HTR-8/SVneo (cell line): ENCODE measurements at places on chromosomes 4 and X.

- DNase-seq, result no peak
Measured at GRCh38 chrX:129961180-129962083, 21.0 kb upstream of the BCORL1 start.

DNA sequence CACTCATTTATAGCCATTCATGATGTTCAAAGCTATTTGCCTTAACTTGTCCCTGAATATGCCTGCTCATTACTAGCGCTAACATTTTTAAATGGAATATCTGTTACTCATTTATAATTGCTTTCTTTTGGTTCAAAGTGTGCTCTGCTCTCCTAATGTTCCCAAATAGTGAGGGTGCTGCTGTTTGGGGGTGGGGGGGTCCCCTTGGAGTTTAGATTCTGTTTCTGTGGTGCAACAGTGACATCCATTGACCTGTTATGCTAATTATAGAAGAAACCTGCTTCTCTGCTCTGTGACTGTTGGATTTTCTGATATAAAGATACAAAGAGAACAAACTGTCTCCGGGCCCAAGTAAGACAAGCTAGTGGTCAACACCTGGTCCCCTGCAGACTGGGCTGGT, 222.4 kb downstream of the SHROOM3 start:
- no peak for DNase-seq

GRCh38 chr4:112633477-112634235, 3.1 kb downstream of the ZGRF1 start:
- DNase-seq, result peak; percentile 15

- no peak for DNase-seq
Measured at GRCh38 chr4:101862595-101862994, 72.1 kb downstream of the BANK1 start.

DNA sequence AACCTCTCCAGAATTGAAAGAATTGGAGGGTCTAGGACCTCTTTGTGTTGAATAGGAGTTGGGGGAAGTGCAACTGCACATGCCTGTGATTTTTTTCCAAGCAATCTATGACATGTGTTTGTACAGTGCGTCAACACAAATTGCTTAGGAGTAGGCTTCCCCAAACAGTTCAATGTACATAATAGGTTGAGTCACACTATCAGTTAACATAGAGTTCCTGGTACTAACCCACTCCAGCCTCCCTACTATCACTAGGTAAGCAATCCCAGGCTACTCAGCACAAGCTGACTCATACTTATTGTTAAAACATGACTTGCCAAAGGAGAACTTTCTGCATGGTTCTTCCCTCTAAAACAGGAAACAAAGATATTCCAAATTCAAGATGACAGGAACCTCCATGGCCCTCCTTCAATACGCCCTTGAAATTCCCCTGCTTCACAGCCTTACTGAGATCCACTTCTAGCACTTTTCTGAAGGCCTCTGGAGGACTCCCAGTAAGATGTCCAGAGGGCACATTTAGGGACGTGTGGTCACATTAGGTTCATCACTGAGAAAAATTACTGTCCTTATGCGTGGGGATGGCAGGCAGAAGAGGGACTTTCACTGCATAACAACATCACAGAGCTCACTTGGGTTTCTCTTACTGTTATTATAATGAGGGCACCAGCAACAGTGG, 8.4 kb upstream of the VSIG1 start:
- DNase-seq, result peak; percentile 5

DNA sequence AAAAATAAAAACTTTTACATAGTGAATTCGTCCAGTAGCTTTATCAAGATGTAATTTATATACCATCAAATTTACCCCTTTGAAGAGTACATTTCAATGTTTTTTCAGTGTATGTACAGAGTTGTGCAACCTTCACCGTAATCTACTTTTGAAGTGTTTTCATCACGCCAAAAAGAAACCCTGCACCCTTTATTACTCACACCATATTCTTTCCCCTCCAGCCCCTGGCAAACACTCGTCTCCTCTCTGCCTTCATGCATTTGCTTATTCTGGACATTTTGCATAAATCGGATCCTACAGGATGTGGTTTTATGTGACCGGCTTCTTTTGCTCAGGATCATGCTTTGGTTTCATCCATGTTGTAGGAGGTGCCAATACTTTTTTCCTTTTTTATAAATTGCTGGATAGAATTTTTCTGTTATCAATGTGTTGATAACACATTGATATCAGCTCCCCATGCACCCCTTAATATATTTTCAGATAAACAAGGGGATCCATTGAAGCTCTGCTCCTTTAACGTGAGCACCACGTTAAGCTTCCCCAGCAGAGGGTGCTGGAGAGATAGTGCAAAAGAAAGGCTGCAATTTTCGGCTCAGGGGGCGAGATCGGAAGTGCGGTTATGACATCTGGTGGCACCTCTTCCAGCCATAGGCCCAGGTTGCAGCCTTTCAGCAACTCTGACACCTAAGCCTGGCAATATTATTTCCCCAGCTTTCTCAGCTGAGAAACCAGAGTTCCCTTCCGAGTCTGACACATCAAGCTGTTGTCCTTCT, 100.1 kb upstream of the VCX3B start:
- peak; percentile 7 for DNase-seq

DNA sequence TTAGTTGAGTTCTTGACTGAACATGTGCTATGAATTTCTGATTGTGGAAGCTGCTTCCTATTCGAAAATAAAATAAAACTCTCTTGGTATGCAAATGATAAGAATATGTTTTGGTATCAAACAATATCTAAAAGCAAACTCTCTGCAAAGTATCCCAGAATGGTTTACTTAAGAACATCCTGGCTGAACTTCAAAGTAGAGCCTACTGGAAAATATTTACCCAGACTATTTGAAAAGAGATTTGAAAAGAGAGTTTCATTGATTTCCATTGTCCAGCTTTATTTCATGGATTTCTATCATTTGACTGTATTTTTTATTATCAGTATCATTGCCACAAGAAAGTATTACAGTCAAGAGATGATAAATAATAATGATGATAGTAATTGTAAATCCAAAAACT, 171.1 kb upstream of the SLC7A11 start:
- DNase-seq, result no peak

GRCh38 chr4:68070302-68070701, 59.4 kb downstream of the TMPRSS11F start:
- DNase-seq, result no peak

GRCh38 chrX:140503714-140504351, 1.0 kb downstream of the SOX3 start:
- DNase-seq, result no peak

GRCh38 chrX:72040506-72040905, 91.2 kb downstream of the RTL5 start:
- no peak for DNase-seq

GRCh38 chrX:10041383-10041782, 74.2 kb downstream of the CLDN34 start:
- no peak for DNase-seq

- DNase-seq, result no peak
Measured at GRCh38 chrX:124827258-124827845, 481.0 kb downstream of the SH2D1A start.

DNA sequence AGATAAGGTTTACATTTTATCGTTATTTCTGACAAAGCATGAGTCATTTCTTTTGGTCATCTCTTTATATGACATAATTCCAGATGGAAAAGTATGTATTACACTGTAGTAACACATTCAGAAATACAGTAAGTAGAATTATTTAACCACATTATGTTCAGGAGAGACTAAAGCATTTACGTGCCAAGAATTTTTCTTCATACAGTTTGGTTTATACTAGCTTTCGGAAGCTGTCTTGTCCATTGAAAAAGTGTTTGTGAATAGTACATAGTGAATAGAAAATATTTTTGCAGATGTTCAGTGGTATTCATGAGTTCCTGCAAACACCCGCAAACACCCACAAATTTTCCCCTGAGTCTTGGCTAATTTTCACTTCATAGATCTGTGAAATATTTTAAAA, 1033.0 kb upstream of the INTU start:
- DNase-seq, result no peak

DNA sequence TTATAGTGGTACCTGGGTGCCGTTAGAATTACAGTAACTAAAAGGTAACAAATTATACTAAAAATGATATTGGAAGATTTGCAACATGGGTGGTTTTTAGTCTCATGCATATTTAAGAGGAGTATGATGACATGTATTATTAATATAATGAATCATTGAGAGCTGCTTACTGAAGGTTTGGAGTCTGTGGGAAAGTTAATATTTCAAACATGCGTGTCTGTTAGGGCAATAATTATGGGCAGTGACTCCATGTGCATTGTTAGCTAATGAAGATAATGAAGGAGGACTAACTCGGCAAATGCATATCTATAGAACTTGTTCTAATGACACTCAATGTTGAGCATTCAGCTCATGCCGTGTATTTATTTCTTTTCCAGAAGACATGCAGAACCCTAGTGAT, 47.1 kb downstream of the MTHFD2L start:
- DNase-seq, result no peak

GRCh38 chr4:173314715-173315114, 19.4 kb downstream of the HMGB2 start:
- no peak for DNase-seq

DNA sequence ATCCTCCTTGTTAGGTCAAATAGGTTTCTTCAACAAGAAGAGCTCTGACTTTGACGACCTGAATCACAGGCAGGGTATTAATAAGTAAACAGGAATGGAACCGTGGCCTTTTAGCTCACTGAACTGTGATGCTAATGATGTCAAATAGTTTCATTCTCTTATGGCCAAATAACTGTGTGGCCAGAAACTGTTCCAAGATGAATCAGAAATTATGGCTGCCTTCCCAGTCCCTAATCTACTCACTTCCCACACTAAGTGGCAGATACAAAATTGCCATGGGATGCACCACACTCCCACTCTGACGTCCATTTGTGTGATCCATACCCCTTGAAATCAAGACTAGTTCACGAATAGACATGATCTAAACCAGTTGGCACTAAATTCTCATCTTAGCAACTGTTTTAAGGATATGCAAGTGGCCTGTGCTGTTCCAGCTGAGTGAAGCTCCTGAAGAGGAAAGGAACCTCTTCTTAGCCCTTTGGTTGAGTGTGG, 455.4 kb downstream of the IL15 start:
- DNase-seq, result no peak

DNA sequence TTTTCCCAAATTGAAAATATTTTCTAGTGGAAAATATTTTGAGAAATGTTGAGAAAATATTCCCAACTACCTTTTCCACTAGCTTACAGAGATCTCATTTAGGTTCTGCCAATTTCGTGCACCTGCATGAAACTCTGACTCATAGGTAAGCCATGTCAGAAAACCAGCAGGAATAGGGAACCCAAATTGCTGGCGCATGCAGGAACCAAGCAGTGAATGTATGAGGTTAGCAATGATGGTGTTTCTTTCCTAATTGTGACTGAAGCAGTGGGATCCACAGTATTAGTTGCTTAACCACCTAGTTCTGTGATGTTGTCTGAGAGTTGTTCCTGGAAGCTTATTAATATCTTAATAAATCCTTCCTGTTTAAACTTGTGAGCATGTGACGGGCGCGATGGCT, 381.0 kb upstream of the TRAM1L1 start:
- DNase-seq, result no peak

- DNase-seq, result peak; percentile 18
Measured at GRCh38 chrX:41180194-41180908, 95.1 kb downstream of the USP9X start.

- no peak for DNase-seq
Measured at GRCh38 chr4:39514888-39515401, 12.3 kb downstream of the UGDH start.

- DNase-seq, result no peak
Measured at GRCh38 chr4:19941434-19941833, 310.3 kb upstream of the SLIT2 start.
